Activated T-cell treated with anti-CD3 and anti-CD28 coated beads for 24 hours (primary cell): ENCODE measurements at places on chromosomes 4 and X.

DNA sequence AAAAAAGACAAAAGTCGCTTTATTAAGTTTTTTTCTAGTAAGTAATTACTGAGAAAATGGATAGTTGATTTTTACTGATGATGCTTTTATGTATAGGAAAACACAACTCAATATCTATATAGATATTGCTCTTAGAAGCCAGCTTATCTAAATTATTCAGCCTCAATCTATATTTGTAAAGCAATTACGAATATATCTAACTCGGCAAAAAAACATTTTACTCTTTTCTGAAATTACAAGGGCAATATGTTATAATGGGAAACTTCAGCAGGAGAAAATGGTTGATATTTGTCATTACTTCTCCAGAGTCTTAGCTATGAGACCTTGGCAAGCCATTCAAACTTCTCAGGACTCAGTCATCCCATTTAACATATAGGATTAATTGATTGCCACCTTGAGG, 228.5 kb downstream of the SLC7A11 start:
- no peak for DNase-seq

- no peak for DNase-seq
Observed at GRCh38 chr4:76570141-76570973, 135.3 kb downstream of the SHROOM3 start.

DNA sequence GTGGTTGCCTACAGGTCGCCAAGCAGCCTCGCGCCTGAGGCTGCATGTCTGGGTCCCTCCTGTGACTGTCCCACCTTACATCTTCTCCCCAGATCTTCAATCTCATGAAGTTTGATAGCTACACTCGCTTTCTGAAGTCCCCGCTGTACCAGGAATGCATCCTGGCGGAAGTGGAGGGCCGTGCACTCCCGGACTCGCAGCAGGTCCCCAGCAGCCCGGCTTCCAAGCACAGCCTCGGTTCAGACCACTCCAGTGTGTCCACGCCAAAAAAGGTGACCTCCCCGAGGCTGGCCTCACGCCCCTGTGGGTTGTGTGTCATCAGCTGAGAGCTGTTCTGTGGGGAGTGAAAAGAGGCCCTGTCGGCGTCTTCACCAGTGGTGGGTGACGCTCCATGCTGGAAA, 24.9 kb upstream of the HGFAC start:
- DNase-seq = no peak

GRCh38 chrX:49627086-49627777, 28.4 kb downstream of the GAGE1 start:
- DNase-seq = no peak

GRCh38 chrX:11478026-11478425, 184.8 kb downstream of the AMELX start:
- DNase-seq = no peak

GRCh38 chr4:89123451-89123851, 12.1 kb downstream of the TIGD2 start:
- DNase-seq = no peak

GRCh38 chrX:70168238-70169188, 8.8 kb upstream of the DGAT2L6 start:
- no peak for DNase-seq

DNA sequence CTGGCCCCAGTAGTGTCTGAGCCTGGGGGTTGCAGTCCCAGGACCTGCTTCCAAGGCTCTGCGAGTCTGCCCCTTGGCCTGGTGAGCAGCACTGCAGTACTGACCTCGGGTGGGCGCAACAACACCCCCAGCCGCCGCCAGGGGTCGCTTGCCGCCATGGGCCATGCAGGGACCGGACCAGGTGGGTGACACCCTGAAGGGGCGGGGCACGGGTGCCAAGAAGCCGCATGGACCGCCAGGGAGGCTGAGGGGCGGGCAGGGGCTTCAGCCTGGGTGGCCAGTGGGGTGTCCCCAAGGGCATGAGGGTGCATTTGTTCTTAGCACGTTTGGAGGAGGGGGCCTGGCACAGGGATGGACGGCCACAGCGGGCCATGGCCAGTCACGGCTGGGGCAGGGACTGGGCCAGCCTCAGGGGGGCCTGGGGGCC, 25.0 kb downstream of the TACC3 start:
- peak; percentile 76 for DNase-seq

GRCh38 chr4:6331018-6331417, 61.4 kb downstream of the WFS1 start:
- DNase-seq = no peak

GRCh38 chrX:109463784-109464183, 18.1 kb downstream of the GUCY2F start:
- no peak for DNase-seq

- DNase-seq = peak; percentile 65
Observed at GRCh38 chr4:77193511-77194102, 36.6 kb downstream of the CCNG2 start.

GRCh38 chr4:153137677-153138630, 66.3 kb upstream of the TRIM2 start:
- no peak for DNase-seq

- DNase-seq = no peak
Observed at GRCh38 chrX:53990171-53990570, 54.1 kb downstream of the PHF8 start.

GRCh38 chr4:73911746-73912145, 42.6 kb downstream of the CXCL1 start:
- DNase-seq = no peak

GRCh38 chrX:66163849-66164411, at the start of gene HEPH:
HEPH (plus strand) TSS chrX:66164247; CDS start chrX:66170571, 6,324 bp downstream.
- no peak for DNase-seq

DNA sequence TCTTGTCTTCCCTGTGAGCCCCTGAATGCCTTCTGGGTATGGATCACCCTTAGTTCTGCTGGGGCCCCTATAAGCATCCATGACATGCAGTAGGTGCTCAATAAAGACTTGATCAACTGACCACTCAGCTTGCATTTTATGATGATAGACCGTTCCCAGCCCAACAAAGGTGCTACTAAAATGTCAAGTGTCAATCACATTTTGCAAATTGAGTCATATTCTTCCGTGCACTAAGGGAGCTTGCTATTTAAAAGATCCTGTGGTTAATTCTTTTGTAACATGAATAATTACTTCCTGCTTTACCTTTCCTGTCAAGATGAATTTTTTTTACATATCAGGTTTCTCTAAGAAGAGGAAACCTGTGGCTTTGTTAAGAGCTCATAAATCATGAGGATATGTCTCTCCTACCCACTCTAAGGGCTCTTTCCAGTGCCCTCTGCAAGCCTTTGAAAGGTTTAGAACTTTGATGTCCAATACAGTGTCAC, 47.6 kb downstream of the SH3KBP1 start:
- no peak for DNase-seq

DNA sequence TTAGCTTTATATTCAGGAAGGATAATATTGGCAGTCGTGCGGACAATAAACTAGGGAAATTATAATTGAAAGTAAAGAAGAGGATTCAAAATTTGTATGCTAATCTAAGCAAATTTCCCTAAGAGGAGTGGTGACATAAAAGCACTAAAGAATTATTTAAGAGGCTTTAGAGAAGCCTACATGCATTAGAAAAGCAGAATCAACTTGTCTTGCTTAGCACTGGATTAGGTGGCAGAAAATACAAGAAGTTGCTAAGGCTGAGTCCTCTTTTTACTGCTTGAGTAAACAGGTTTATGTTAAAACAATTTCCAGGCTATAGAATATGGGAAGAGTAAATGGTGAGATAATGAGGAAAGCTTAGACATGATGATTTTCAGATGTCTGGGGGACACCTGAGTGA, 991.5 kb downstream of the PCDH18 start:
- no peak for DNase-seq

GRCh38 chrX:149858592-149858991, 22.4 kb upstream of the MAGEA8 start:
- no peak for DNase-seq

DNA sequence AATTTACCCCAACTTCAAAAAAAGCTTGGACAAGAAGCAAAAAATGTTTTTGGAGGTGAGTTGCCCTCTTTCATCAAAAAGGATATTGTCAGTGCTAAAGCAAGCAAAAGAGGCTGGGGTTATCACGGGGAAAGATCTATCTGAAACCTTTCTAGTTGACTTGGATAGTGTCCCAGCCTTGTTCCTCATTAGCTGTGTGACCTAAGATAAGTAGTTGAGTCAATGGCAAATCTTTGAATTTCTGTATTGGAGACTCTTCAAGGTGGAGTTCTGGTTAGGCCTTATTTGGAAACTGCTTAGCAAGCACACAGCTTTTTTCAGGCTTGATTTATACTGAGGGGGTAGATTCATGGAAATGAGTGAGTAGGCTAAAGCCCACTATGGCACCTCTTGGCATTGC, 271.6 kb downstream of the GRIA3 start:
- no peak for DNase-seq

DNA sequence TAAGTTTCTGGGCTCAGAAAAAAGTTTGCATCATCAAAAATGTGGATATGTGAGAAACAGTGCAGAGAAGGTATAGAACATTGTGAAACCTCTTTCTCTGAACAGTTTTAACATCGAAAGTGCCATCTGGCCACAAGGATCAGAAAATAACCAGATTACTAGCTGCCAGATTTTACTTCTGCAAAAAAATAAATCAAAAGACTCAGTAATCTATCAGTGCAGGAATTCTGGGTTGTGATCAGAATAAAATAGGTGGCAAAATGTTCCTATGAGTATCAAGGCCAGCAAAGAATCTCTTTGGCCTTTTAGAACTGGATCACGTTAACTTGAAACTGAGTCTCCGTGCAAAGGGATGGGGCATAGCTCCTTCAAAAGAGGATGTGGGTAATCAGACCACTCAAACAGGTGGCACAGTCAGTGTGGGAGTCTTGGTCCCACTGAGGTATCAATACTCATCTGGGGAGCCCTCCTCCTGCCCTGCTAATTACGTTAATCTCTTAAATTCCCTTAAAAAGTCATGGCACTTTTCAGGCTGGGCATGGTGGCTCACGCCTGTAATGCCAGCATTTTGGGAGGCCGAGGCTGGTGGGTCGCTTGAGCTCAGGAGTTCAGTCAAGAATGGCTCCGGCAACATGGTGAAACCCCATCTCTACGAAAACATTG, 26.7 kb upstream of the RBM47 start:
- no peak for DNase-seq

- no peak for DNase-seq
Observed at GRCh38 chr4:107497054-107497453, 223.0 kb downstream of the PAPSS1 start.

- no peak for DNase-seq
Observed at GRCh38 chr4:54571293-54572151, 86.2 kb upstream of the KIT start.

DNA sequence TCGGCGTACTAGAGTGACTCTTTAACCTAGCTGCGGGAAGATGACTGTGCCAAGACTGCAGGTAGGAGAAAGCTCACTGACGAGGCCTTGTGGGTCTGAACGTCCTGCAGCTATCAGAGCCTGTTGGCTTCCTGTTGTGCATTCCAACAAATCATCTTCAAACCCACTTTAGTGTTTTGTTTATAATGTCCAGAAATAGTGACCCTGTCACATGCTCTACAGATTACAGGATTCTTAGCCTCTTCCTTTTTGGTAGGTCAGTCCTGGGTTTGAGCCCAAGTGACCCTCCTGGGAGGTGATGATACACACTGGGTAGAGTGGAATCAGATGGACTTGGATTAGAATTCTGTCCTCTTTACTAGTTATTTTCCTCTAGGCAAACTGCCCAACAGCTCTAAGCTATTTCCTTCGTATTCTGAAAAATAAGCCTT, 33.2 kb downstream of the HTT start:
- no peak for DNase-seq

- DNase-seq = no peak
Observed at GRCh38 chr4:172035562-172035961, 222.4 kb downstream of the GALNTL6 start.

DNA sequence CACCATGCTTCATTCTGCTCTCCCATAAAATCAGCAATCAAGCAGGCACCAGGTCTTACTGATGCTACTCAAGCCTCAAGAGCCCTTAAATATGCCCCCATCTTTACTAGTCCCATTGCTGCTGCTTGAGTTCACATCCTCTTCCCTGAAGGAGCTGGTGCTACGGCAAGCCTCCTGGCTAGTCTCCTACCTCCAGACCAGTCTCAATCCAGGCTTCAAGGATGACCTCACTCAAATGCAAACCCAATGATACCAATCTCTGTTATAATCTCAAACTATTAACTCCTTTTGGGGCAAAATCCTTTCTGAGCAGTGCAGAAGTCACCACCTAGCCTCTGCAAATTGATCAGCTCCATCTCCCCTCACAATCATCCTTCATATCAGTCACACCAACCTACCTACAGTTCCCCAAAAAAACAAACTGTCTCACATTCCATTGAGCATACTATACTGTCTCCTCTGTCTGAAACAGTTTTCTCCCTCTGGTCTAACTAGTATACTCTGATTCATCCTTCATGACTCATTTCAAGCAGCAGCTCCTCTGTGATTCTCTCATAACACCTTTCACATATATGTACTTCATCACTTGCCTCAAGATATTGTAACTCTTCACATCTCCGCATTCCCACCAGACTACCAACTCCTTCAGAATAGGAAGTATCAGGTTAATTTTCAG, 30.0 kb downstream of the PAPSS1 start:
- no peak for DNase-seq

- no peak for DNase-seq
Observed at GRCh38 chr4:127307996-127308395, 324.8 kb upstream of the INTU start.

DNA sequence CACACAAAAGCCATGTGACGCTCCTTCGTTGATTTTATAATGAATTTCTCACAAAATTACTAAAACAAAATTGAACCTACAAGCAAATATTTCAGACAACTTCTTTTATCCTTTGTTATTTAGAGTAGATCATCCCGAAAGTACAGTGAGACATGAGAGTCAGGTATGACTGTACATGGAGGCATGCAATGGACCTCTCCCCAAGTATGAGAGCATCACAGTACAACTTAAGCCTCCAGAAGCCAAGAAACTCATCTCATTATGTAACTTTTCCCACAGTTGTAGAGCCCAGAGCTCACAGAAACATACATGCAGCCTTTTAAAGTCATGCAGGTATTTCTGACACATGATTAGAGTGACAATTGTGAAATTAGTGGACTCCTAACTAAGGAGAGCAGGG, 167.7 kb downstream of the PAPSS1 start:
- DNase-seq = no peak

DNA sequence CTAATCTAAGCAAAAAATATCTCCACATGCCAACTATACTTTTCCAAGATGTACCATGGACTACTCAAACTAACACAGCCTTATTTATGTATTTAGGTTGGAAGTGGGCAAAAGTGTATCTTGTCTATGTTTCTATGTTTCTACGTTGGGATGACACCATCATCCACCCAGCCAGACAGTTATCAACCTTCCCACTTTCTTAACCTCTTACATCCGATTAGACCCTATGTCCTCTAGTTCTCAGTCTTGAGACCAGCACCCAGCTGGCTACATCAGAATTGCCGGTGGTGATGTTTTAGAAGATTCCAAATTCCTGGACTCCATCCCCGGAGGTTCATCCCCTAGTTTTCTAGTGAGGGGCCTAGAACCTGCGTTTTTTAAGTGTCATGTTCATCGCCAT, 1.0 kb upstream of the AASDH start:
- DNase-seq = no peak

DNA sequence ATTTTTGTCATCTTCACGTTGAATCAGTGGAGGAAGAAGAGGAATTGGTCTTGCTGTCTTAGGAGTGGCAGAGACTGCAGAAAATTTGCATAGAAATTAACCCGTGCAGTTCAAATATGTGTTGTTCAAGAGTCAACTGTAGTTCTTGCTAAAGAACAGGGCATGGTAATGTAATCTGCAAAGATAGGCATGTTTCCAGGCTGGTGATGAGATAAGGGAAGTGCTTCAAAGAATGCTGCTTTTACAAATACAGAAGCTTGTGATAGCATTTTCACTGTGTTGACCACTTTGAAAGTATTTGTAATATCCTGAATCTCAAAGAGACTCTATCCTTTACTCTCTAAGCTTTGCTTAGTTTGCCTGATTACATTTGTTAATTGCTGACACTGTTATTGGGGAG, 60.1 kb downstream of the PRRG1 start:
- no peak for DNase-seq
